ENCODE measurements at places on chromosomes 12 and 14.

DNA sequence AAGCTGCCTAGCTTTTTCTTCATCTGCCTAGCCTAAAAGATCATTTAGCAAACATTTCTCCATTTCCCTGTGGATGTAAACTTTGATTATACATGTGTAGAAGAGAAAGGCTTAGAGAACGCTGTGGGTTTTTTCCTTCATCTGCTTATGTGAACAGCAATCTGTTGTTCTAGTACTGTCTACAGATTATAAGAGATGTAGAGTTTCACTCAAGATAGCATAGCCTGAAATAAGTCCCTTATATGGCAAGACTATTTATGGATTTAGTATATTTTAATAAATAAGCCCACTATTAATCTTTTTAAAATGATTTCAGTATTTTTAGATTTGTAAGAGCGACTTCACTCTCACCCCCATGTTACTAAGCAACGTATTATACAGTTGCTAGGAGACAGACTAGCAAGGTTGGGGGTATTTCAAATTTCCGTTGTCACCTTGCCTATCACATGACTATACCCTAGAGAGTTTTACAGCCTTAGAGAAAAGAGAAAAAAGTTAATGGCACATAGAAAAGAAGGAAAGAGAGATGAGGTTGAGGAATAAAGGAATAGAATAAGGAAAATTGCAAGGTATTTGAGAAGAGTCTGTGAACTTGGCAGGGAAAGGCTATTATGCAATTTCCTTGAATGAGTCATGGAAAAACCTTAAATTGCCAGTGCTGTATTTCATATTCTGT, 12.2 kb upstream of the TUBA1A start:
- DNase-seq = peak; percentile 35

DNA sequence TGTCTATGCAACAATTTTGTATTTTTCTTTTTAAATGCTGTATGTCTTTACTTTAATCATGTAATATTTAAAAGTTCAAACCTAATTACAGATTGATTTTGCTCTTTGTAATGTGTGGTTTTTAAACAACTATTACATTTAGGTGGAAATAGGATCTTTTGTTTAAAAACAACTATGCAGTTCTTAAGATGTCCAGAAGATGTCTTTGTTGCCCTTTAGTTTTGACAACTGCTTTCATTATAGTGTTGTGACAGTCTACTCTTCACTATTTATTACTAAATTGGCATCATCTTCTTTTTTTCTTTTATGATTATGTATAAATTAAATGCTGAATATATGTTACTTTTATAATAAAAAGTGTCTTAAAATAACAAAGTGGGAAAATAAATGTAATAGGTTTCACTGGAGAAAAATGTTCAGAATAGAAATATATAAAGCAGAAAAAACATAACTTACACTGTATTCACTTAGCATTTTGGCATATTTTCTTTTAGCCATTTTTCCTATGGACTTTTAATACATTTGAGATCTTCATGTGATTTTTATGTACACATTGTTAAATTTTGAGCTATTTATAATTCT, 27.1 kb upstream of the PCNX4 start:
- DNase-seq = peak; percentile 66

DNA sequence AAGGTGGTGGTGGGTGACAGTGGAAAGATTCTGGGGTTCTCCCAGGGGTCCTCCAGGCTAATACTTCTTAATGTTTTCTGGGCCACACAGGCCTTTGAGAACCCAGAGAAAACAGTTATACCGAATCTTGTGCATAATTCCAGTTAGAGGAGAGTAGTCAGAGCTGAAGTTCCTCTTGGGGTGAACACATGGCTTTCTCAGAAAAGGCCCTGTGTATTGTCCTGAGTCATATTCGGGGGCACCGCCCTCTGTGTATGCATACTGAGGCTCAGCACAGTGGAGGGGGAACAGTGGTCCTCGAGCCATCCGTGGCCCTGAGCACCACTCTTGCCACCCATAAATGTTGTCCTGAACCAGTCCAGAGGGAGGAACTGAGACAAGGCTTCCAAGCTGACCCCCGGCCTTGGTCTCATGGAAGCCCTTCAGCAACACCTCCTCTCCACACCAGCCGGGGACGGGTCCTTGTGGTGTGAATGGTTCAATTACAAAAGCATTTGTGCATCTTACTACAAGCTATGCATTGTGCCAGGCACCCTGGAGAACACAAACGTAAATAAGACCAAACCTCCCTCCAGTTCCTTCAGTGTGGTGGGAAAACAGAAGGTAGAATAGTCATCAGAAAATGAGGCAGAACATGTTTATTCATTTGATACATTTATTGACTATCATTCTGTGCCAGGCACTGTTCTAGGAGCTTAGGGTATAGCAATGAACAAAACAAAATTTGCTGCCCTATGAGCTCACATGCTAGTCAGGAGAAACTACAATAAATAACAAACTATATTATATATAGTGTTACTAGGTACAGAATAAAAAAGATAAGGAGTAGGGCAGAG, 9.9 kb downstream of the DHRS2 start:
- DNase-seq = no peak

- DNase-seq = peak; percentile 69
Measured at GRCh38 chr14:103408491-103409155, 23.4 kb downstream of the MARK3 start.

DNA sequence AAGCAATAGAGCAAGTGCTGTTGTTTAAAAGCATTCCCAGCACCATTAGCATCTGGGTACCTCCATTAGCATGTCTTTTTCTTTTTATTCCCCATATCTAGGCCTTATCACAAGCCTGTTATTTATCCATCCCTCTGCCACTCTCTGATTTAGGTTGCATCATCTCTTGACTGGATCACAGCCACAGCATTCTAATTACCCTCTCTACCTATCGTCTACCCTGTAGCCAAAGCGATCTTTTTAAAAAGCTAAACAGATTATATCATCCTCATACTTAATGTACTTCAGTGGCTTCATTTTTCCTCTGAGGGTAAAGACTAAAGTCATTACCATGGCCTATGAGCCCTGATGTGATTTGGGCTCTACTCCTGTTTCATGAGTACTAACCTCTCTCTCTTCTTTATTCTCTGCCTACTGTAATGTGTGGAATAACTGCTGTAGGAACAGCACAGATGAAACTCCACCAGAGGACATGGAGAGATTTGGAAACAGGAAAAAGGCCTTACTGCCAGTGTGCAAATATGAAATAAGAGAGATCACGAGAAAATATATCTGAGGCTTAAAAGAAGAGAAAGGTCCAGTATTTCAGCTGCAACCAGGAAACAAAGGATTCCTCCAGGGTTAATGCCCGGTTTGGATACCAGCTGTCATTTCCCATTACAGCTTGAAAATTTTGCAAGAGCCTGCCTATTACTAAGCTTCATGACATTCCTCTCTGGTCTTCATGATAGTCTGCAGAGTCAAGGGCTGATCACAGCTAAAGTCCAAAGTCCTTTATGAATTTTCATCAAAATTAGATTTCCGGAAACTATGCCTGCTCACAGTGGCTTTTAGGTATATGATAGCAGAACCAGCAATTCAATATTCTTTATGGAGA, 422.5 kb upstream of the PDE3A start:
- DNase-seq = no peak

DNA sequence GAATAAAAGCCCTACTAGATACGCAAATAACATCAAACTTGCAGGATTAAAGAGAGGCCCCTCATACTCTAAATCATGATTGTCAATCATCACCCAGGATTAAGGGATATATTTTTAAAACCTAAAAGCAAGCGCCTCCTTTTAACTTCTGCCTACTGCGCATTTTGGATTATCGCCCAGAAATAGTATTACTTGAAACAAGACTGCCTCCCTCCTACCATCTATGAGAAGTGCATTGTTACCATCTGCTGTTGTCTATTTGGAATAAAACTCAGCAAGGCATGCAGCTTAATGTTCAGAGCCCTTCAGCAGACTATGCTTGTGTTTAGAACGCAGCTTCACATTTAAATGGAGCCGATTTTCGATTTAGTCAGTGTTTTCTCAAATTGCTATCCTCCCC, 79.6 kb downstream of the EXOC5 start:
- peak; percentile 7 for DNase-seq

GRCh38 chr12:5459051-5459782, 27.3 kb downstream of the NTF3 start:
- DNase-seq = peak; percentile 33

GRCh38 chr12:57169969-57170368, 22.6 kb upstream of the LRP1-AS start:
- DNase-seq = no peak

DNA sequence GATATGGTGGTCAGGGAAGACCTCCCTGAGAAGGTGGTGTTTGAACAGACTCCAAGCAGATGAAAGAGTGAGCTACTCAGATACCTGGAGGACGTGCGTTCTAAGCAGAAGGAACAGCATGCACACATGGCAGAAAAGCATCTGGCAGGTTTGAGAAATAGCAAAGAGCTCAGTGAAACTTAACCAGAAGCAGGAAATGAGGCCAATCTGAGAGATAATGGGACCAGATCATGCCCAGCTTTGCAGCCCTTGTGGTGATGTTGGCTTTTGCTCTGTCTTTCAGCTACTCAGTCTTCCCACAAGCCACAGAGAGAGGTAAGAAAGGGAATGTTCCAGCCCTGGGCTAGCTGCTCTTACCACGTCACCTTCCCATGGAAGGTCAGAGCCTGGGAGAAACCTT, 176.3 kb upstream of the GSC start:
- no peak for DNase-seq

DNA sequence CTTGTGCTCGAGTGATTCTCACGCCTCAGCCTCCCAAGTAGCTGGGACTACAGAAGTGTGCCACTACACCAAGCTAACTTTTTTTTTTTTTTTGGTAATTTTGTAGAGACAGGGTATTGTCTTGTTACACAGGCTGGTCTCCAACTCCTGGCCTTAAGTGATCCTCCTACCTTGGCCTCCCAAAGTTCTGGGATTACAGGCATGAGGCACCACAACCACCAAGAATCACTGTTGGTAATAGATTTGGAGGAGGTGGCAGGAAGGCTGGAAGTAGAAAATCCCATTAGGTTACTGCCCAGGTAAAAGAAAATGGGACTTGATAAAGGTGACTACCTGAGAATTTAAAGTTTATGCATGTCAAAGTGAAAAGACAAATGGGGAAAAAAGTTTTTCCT, 1.4 kb upstream of the CDCA4 start:
- DNase-seq = peak; percentile 5

DNA sequence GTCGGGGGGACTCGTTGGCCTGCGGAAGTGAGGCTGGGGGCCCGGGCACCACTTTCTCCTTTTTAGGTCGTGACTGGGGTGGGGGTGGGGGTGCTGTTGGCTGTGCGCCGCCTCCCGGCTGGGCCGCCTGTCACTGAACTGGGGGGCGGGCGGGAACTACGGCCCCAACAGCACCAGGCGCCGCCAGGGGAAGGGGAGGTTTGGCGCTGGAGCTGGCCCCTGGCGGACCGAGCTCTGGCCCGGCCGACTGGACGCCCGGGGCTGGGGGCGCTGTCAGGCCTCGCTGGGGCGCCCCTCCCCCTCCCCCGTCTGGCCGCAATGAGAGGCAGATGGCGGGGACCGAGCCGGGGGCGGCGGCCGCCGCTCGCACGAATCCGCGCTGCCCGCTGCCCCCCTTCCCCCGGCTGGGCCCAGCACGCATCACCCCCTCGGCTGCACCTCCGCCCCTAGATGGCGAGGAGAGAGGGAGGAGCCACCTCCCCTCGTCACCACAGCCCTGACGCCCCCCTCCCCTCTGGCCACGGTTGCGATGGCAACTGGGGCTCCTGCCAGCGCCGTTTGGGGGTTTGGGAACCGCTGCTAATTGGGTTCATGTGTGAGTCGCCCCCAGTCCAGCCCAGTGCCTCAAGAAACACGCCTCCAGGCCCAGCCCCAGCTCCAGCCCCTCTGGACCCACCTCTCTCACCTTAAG, 723 bp downstream of the NFATC4 start:
- no peak for DNase-seq

GRCh38 chr14:44989497-44990440, 27.8 kb downstream of the TOGARAM1 start:
- no peak for DNase-seq

- DNase-seq = peak; percentile 61
Measured at GRCh38 chr14:52895000-52895399, 55.9 kb downstream of the FERMT2 start.

DNA sequence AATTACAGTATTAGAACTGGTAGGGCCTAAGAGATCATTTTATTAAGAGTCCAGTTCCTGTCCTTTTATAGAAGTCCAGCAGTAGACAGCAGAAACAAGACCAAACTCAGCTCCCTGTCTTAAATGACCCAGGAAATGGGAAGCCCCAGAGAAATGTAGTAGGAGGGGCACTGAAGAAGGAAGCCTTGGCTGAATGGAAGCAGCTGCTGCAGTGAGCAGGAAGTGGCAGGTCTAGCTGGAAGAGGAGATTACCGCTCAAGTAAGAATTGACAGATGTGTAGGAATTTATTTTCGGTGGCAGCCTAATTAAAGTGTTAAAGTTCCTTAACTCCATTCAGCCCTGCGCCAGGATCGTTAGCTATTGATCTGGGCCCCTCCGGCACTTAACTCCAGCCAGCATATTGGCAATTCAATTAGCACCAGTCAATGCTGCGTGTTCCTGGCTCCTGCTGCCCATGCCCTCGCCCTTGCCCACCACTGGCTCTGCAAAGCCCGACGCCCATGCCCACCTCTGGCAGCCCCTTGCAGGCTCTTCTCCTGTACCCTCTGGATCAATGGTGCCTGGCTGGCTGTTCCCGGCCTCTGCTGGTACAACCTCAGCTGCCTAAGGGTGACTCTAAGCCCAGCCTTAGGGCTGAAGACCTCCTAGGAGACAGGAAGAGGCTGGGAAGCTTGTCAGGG, 21.1 kb downstream of the ZFHX2 start:
- no peak for DNase-seq

GRCh38 chr12:2338991-2339431, 286.2 kb downstream of the CACNA1C start:
- DNase-seq = no peak

DNA sequence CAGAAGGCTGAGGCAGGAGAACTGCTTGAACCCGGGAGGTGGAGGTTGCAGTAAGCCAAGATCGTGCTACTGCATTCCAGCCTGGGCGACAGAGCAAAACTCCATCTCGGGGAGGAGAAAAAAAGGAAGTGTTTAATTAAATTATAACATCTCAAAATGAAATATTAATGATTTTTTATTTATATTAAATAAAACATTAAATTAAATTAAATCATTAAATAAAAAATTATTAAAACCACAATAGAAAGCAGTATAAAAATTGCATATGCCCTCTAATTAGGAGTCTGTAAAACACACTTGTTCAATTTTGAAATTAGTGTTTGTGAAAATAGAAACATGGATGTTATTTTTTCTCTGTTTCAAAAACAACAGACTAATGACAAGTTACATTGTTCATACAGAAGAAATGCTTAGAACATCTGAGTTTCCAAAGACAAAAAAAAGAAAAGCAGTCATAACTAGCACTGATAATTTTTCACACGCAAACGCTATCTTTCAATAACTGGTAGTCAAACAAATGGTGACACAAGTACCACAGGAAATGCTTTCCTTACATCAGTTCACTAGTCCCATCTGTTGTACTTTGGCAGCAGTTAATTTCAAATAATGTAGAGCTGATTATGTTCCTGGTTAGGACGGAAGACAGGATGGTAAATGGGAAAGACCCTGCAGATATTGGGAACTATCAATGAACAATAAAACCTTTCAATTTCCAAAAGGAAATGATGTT, 54.9 kb downstream of the HECTD4 start:
- peak; percentile 39 for DNase-seq

- DNase-seq = peak; percentile 70
Measured at GRCh38 chr12:113424915-113425823, 3.0 kb downstream of the SDSL start.

GRCh38 chr14:95339301-95339865, 19.7 kb upstream of the CLMN start:
- DNase-seq = no peak

GRCh38 chr12:58588770-58589169, 331.5 kb downstream of the LRIG3 start:
- DNase-seq = no peak
